ENCODE measurements at places on chromosomes 2 and 18.

DNA sequence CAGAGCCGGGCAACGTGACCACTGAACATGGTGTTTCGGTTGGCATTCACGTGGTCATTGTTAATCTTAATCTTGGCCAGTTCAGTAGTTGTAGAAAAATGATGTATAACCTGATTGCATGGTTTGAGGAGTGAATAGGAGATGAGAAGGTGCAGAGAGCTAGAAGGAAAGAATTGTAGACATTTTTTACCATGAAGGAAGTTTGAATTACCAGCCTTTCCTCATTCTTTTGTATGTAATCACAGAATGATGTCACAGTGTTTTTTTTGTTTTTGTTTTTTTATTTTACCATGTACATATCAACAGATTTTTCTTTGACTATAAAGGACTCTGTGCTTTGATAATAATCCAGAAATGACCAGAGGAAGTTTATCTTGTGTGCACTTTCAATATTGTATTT is 126.3 kb downstream of the LTBP1 start:
- DNase-seq: no peak

GRCh38 chr2:39154944-39155343 is 34.1 kb upstream of the SOS1 start:
- no peak for DNase-seq

DNA sequence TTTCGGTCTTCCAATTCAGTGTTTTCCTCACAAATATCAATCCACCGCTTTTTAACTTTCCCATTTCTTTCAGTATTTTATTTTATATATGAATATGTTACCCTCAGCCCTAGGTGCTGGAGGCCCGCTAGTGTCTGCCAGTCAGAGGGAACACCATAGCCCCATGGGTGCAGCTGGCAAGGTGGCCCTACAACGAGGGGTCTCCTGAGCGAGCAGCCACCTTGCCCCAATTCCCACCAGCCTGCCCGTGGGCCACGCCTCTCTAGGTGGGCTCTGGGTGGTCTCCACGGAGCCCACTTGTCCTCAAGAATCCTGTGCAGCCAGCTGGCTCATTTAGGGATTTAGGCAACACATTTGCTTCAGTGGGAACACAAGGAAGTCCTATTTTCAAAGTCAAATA is 72.5 kb upstream of the RGPD5 start:
- no peak for DNase-seq

- no peak for DNase-seq
Observed at GRCh38 chr18:35905436-35905835, 67.0 kb upstream of the RMP24 start.

DNA sequence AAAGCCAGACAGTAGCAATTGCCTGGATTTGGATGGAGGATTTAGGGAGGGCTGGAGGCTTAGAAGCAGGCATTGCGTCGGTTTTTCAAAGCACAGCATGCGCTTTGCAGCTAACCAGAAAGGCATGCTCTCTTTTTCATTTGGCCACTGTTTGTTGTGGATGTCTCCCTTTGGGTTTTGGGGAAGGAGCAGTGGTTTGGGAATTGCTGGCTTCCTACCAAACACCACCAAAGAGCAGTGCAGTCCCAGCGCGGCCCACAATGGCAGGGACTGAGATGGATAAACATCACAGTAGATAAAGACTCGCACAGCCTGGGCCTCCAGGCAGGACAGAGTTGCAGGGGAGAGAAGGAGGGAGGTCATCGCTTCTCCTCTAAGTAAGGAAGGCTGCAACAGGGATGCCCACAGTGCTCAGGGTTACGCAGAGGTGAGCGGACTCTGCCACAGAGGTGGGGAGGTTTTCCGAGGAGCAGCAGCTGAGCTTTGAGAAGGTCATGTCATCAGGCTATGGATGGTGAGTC is 148.5 kb downstream of the MYT1L start:
- DNase-seq: no peak

- no peak for DNase-seq
Observed at GRCh38 chr2:203918839-203919238, 17.7 kb upstream of the ICOS start.

DNA sequence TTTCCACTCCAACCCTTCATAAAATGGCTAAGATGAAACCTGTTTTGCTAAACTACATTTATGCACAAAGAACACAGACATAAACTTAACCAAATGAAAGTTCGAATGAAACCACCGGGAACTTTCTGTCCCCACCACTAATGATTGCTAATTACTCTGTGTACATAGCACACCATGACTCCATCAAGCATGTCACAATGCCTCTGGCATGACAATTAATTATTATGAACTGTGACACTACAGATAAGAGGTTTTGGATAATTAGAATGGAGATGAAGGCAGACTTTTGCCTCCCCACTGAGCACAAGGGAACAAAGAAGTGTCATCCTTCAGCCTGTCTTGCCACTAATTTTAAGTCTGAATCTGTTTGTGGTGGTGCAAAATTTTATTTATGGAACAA is 1.5 kb downstream of the DAPL1 start:
- DNase-seq: no peak

DNA sequence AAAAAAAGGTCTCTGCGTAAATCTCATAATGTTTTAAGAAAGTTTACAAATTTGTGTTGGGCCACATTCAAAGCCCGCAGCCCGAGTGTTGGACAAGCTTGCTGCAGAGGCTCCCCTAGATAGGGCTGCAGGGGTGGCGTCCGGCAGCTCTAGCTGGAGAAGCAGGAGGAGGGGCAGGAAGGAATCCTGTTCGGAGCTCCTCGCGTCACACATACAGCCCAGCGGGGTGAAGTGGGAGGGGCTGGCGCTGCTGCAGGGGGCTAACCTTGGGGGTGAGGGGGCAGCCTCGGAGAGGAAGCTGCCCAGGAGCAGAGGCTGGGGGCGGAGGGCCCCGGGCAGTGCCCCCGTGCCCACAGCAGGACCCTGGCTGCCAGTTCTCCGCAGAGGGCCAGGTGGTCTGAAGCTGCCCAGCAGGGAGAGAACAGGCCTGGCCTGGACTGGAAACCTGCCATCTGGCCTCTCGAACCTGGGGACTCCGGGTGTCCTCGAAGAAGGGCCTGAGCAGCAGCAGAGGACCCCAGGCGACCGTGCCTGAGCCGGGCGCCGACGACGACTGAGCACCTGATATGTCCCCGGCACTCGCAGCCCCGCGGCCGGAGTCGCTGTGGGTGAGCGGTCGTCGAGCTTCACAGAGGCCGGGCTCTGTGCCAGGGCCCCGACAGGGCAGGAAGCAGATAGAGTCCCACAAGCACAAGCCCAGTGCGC is 2.6 kb upstream of the GPR35 start:
- peak; percentile 47 for DNase-seq

GRCh38 chr2:118443596-118443995 is 355.3 kb downstream of the INSIG2 start:
- no peak for DNase-seq

- DNase-seq: no peak
Observed at GRCh38 chr2:173353556-173353955, 1.1 kb upstream of the CDCA7 start.

- no peak for DNase-seq
Observed at GRCh38 chr18:62343316-62343715, 18.2 kb downstream of the TNFRSF11A start.

DNA sequence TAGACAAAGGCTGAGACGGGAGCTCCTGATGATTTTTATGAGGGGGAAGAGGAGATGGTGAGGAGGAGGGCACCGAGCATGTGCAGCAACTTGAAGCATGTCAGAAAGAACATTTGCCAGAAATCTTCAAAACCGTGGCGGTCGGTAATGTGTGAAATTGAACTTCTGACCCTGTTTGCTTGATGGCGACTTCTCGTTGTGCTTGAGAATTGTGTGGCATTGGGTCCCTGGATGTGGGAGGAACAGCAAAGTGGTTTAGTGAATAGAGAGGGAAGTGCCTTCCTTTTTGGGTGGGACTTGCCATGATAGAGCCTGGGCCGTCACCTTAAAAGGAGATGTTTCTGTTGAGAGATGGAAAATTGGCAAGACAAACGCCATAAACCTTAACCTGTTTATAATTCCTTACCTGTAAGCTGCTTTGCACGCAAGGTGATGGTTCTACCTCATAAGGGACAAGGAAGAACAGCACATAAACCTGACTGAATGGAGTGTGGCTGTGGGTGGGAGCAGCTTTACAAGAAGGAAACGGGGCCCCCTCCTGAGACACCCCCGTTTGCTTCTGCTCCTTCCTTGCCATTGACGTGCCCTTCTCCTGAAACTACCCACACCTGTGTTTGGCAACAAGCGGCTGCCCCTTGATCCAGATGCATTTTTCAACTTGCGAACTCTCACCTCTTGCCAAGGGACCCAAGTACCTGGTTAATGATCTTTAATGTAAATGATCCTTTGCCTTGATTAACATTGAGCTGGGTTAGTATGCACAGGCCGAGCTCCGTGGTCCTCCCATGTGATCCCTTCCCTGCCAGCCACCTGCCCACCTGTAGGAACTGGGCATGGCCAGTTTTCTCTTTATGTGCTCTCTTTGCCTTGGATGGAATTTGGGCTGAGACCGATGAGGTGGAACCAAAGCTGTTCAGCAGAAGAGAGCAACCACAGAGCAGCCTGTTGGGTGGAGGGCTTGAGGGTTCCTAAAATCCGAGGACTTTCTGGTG is 153.2 kb downstream of the NEDD4L start:
- DNase-seq: no peak

Data from central memory CD4-positive, alpha-beta T cell (primary cell).